GM12891 (cell line): ENCODE measurements at places on chromosomes 3 and 15.
A peak's percentile ranks its signal among the peaks of the same experiment; 100 is the strongest.

DNA sequence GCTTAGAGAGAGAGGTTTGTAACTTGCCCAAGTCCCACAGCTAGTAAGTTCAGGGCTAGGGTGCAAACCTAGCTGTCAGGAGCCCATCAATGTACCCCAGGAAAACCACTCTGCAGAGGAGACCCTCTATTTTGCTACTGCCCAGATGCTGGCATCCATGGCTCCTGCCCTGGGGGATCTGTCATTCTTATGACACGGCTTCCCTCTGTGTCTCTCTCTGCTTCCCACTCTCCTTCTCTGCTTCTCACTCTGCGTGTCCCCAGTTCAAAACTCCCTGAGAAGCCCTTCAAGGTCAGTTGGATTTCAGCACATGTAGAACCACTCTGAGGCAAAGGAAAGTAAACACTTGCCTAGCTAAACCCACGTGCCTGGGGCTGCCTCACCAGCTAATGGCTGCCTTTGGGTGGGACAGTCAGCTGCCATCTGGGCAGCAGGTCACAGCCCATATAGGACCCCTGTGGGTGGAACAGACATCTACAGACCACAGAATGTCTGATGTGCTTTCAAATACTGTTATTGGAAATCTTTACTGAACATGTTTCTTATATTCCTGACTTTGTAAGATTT, 29.4 kb upstream of the SLCO2A1 start:
- no peak for DNase-seq

DNA sequence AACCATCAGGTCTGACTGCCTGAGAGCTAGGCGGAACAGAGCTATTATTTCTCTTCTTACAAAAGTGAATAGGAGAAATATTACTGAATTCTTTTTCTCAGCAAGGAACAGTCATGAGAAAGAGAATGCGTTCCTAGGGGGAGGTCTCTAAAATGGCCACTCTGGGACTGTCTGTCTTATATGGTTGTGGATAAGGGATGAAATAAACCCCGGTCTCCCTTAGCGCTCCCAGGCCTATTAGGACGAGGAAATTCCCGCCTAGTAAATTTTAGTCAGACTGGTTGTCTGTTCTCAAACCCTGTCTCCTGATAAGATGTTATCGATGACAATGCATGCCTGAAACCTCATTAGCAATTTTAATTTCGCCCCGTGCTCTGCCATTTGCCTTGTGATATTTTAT, 20.1 kb upstream of the WDR5B start:
- no peak for DNase-seq

DNA sequence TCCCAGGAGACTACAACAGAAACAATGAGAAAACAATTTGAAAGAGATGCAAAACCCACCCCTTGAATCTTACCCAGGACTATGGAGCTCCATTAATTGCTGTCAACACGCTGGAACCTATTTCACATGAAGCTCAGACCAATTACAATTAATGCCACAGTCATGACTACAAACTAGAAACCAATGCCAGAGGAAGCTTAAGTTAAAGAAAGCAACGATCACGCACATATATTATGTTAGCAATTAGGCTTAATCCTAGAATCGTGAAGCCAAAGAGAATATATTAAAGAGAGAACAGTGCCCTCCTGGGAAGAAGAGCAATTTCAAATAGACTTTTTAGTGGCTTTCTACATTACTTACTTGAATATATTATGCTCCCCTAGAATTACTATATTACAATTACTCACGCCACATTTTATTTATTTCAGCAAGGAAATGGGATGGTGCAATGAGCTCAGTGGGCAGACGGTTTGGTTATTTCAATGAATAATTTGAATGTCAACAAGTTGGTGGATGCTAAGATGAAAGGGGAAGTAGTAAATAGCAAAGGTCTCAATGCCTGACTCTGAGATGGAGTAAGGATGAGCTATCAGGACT, 125.5 kb downstream of the GREM1 start:
- DNase-seq = no peak

- DNase-seq = no peak
These were observed 72.6 kb downstream of the NPTN start for GRCh38 chr15:73560501-73561117.

DNA sequence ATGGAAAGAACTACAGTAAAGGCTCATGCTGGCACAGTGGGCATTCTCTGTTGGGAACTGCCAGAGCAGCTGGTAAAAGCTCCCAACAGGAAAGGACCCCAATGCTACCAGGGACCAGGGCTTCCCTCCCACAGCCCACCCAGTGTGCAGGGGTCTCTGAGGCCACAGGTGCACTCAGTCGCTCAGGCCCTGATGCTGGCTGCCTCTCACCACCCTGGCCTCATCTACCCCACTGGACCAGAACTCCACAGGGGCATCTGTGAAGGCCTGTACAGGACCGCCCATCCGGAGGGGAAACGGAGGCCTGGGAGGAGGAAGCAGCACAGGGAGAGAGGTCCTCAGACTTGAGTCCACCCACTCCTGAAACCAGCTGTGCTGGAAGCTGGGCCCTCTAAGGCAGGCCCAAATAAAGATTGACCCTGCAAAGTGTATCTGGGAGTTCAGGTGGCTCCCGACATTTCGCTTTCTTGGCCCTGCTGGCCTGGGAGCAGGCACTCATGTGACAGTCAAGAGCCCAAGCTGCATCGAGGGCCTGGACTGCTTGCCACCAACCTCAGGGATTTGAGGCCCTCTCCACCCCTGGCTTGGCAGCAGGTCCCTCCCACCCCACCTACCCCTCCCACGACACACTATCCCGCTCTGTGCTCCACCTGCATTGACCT, 12.7 kb downstream of the KLF15 start:
- no peak for DNase-seq

- DNase-seq = no peak
These were observed 13.9 kb upstream of the PAQR9 start for GRCh38 chr3:142977399-142977728.

- no peak for DNase-seq
These were observed 235.8 kb downstream of the RAP2B start for GRCh38 chr3:153397794-153398193.

GRCh38 chr15:34853001-34853758, 57.8 kb upstream of the ACTC1 start:
- no peak for DNase-seq

GRCh38 chr3:37994639-37994972, 4.0 kb downstream of the VILL start:
- DNase-seq = no peak

- DNase-seq = no peak
These were observed 713.6 kb downstream of the NSUN3 start for GRCh38 chr3:94776401-94776915.

DNA sequence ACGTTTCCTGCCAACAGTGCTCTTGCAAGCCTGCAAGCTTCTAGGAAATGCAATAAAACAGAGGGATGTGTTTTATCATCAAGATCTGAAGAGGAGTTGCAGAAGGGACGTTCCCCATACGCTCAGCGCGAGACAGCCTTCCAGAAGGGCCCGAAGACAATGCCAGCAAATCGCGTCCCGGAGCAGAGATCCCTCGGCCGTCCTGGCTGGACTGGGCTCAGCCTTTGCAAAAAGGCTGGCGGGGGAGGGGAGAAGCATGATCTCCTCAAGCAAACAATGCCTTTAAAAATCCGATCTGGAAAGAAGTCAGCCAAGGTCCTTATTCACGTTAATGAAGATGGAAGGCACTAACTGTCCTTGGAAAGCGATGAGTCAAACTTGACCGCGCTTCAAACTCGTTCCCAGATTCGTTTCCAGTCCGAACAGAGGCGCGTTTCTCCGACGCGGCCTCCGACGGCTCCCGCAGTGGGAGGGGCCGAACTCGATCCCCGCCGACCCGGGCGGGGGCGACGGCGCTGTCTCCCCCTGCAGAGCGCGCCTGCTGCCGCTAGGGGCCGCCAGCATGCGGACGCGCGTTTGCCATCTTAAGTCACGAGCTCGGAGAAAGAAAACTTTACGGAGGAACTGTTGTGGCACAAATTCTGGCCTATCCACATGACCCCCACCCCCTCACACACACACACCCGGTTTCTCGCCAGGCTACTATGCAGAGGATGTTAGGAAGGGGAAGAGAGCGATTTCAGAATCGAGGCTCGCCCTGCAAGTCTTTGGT, 5.5 kb downstream of the BCL6 start:
- DNase-seq = peak; percentile 57

DNA sequence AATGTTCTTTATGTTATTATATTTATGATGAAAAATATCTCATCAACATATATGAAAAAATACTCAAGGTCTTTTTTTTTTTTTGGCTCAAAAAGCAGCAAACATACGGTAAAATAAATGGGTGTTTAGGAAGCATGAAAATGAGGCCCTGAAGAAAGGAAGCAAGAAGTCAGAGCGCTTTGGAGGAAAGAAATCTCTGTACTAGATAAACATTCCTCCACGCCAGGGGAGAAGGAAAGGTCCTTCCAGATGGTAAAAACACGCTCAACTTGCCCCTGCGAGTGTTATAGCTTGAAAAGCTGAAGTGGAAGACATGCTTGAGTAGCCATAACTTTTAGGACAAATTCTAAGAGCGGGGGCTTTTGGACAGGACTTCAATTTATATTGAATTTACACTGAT, 52.9 kb downstream of the FEM1B start:
- DNase-seq = no peak

DNA sequence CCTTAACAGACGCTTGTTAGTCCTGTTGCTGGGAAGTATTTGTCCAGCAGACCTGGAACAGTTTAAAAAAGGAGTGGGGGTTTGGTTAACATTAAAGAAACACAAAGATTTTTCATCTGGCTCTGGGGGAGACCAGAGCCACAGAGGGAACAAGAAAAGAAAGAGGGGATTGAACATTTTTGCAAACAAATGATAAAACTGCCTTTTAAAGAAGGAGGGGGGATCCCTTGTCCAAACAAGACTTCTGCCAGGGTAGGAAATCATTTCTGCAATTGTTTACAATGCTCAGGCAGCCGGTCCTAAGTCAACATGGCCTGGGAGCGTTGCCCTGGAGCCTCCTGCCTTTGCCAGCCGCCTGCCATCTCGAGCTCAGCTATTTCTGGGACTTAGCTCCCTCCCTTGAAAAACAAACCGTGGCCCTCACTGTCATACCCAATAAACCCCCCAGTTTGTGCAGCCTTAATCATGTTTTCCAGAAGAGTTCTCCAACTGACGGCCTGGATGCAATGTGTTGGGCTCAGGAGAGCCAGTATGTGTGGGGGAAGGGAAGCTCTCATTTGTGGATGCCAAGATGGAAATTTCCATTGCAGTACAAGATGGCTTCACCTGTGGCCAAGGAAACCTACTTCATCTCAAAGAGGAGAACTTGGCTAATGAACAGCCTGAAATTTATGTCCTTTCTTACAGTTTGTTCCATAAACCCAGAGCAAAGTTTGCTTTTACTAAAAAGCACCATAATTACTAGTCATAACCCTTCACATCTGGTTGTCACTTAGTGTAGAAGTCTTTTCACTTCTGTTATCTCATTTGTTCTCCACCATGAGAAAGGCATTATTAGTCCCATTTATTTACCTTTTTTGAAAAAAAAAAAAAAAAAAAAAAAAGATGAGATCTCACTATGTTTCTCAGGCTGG, 75.9 kb upstream of the RNU6-1 start:
- no peak for DNase-seq

DNA sequence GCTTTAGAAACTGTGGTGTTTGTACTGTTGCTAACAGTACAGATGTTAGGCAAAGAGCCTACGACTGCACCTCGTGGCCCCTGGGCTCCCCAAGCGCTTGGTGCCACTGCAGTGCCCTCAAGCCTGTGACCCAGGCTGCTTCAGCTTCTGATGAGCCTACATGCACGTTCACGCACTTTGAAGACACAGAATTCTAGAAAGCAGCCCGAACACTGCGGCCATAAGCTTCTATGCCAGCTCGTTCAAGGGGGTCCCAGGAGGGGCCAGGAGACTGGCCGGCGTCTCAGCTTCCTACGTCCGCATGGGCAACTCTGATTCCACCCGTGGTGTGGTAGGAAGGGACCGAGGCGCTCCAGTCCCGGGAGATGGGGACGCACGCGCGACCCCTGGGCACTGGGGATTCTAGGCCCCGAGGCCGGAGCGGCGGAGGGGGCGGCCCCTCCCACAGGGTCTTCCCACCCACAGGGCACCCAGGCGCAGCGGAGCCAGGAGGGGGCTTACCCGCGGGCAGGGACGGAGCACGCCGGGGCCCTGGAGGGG, 653 bp downstream of the MYO5C start:
- no peak for DNase-seq

- no peak for DNase-seq
These were observed 9.9 kb downstream of the ALDH1A3 start for GRCh38 chr15:100889385-100890050.

GRCh38 chr3:13457593-13457992, 22.5 kb upstream of the HDAC11 start:
- DNase-seq = no peak

DNA sequence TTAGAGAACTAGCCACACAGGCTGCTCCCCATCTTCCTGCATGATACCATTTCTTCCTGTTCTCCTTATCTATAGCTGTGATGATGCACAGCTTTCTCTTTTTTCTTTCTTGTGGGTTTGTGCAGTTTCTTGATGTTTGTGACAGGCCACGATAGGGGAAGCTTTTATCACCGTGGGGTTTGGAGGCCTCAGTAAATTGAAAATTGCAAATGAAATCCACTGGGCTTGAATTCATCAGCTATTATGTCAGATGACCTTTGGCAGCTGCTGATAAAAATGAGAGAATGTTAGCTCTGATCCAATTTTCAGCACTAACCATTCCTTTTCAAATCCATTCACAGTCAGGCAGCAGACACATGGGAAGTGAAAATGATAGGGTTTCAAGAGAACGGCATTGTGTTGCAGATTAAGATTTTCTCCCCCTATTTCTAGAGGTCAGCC, 176.9 kb upstream of the SOX2 start:
- no peak for DNase-seq

DNA sequence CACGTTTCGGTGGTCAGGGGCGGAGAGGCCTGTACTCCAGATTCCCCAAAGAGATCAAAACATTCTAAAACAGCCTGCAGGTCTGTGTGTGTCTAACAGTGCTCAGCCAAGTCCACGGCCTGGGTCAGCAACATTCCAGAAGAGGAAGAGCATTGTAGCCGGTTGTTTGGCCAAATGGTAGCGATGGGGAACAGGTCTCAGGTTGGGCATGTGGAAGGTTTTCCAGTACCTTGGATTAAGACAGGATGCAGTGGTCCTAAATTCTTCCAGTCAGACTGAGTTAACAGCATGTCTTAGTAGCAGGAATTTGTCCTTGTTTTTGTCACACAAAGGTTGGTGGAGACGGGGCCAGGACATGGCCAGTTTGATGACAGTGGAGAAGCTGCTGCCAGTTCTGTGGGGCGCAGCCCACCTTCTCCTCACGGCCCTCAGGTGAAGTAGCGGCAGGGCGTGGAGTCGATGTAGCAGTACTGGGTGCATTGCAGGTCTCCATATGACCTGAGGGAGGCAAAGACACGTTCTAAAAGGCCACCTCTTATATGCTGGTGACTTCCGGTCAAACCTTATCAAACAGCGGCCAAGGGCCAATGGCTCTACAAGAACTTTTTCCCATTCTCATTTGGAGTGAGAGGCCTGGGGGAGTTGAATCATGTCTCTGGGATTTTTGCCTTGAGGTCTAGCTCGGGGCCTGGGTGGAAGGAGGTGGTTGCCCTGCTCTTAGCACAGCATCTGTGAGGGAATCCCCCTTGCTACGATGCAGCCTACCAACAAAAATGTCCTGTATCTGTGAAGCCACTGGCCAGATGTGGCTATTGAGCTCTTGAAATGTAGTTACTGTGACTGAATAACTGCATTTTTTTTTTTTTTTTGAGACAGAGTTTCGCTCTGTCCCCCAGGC, 24.1 kb downstream of the EAF1 start:
- no peak for DNase-seq
